ENCODE measurements at places on chromosomes 12 and 14.

DNA sequence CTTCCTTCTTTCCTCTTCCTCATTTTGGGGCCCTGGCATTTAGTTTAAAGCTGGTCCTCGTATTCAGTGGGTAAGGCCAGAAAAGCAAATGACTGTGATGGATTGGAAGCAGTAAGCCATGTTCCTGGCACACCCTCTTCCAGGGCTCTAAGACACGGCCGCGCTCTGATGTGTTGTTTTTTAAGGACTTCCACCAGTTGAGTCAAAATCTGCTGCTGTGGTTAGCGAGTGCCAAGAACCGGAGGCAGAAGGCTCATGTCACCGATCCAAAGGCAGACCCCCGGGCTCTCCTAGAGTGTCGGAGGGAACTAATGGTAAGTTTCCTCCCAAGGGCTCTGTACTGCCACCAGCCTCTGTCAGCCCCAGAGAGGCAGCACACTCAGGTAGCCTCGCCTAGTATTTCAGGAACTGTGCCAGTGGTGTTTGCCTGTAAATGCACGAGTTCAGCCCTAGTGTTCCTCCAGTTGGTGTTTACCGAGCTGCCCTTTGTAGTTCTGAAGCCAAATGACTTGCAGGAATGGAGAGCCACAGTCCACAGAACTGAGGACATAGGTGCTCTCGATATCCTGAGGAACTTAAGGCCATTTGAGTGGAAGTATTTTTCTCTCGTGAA is 72.7 kb downstream of the ESR2 start:
- no peak for DNase-seq

GRCh38 chr12:66774929-66775328 is 96.1 kb upstream of the GRIP1 start:
- DNase-seq = no peak

DNA sequence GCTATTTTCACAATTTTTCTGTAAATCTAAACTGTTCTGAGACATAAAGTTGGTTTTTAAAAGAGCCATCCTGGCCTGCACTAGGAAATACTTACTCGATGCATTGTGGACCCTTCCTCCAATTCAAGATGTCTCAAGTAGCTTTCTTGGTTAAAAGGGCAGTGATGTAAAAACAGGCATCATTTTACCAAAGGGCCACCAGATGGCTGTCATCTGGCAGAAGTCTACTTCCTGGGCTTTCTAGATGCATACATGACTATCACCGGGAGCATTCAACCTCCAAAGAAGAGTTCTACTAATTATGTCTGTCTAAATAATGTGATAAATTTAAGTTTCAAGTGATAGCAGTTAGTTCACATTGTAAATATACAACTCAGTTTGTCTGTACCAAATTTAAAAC is 96.8 kb upstream of the FRMD6 start:
- no peak for DNase-seq

DNA sequence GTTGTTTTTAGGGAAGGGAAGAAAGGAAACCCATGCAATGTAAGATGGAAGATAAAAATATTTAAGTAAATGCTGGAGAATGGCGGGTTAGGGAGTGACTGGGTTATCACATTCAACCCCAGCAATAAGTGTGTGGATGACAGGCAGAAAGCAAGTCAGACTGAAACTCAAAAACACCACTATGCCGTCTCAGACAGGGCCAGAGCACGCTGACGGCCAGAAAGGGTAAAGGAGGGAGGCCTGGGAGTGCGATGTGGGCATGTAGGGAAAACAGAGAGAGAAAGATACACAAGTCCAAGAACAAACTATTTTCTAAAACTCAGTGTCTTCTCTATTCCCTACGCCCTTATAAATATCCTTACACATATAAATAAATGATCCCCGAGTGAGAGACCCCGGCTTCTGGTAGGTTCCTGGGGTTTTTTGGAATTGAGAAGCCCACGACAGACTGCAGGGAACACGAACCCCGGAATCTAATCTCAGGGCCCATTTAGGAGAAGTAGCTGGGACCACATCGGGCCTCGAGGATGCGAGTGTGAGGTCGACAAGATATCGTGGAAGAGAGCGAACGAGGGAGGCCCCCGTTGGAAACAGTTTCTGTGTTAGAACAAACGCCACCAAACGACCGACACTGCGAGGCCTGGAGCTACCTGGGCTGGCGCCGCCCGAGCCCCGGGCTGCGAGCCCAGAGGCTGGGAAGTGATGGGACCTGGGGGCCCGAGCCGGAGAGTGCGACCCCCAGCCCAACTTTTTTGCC is 735 bp upstream of the OTX2 start:
- no peak for DNase-seq

DNA sequence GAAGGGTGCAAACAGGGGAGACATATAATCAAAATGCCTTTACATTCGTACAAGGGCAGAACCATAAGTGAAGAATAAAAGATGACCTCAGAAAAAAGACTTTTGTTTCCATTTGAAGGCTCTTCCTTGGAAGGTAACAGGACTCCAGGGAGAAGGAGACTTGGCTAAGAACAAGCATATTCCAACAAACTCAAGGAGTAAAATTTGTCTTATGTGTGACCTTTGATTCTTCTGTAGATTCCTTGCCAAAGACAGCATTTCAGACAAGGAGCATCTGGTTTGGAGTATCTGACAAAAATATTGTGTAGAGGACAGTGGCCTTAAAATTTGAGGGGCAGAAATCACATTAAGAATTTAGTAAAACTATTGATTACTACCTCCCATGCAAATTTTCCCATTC is 991.9 kb downstream of the FLRT2 start:
- no peak for DNase-seq

- no peak for DNase-seq
These were observed 74.3 kb downstream of the PLEKHA5 start for GRCh38 chr12:19203539-19204506.

- no peak for DNase-seq
These were observed 18.4 kb upstream of the CFL2 start for GRCh38 chr14:34732802-34733201.

DNA sequence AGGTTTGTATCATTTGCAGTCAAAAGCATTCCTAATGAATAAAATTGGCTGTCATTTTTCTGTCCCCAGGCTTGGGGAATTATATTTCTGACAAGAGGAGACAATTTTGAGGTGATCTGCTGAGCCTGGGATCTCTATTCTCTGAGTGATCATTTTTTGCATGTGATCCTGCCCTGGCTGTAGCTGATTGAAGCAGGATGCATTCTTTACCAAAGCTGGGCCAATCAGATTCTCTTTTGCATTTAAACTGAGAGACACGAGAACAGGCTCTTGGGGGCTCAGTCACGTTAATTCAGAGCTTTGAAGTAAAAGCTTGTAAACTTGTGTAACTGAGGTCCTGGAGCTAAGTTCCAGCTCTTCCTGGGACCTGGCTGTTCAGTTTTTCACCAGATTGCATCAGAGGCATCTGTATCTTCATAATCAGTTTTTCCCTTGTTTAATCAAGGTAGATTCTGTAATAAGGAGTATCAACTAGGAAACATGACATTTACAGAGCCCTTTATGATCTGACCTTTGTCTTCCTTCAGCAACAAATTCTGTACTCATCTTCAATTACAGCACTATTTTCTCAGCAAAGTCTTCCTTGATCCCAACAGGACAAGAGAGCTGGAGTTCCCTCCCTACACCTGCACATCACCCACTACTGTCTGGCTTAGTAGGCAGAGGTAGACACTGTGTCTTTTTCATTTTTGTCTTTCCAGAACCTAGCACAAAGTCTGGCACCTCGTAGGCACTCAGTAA is 35.0 kb upstream of the MANSC4 start:
- DNase-seq = no peak

DNA sequence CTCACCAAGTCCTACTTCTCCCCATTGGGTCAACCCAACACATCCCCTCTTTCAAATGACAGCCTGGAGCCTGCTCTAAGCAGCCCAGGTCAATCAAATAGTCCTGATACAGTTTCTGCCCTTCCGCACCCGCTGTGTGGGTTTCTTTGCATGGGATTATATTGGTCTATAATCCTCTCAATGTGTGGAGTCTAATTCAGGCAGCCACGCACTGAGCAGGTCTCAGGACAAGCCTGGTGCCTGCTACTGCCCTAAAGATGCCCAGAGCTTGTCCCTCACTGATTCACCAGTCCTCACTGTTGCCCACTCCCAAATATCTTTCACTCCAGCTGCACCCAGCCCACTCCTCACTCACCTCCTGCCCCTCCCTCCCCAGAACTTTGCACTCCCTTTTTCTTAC is 16.4 kb downstream of the ACTN1 start:
- DNase-seq = no peak

GRCh38 chr12:90199006-90199405 is 490.4 kb upstream of the ATP2B1 start:
- DNase-seq = no peak

GRCh38 chr12:52716061-52716460 is 12.7 kb upstream of the KRT77 start:
- DNase-seq = no peak

DNA sequence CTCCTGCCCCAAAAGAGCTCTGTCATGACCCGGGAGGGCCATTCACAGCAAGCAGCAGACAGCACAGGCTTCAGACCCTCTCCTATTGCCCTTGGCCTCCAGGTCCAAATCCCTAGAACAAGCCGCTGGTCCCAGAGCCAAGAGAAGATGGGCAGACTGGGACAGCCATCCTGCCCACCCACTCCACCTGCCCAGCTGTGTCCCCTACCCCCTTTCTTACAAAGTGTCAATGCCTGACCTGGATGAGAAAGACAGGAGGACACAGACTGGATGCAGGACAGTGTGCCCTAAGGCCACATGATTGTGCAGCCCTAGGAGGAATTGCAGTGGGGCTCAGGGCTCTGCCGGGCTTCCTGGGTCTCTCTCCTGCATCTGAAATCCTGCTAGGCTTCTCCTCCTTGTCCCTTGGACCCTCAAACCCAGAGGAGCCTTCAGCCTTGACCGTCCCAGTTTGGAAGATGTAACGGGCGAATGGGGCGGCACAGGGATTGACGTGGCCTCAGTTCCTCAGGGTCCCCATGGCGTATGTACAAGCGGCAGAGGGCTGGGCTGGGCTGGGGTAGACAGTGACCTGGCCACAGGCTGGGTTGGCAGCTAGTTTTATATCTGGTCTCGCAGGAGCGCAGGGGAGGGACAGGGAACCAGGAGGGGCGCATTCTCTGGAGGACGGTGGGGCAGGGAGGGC is 27.1 kb upstream of the BCDIN3D start:
- no peak for DNase-seq
